KBM-7 (cell line): ENCODE measurements at places on chromosomes 12 and 14.

GRCh38 chr12:74719447-74719846 lies 181.8 kb downstream of the ATXN7L3B start:
- DNase-seq = no peak

DNA sequence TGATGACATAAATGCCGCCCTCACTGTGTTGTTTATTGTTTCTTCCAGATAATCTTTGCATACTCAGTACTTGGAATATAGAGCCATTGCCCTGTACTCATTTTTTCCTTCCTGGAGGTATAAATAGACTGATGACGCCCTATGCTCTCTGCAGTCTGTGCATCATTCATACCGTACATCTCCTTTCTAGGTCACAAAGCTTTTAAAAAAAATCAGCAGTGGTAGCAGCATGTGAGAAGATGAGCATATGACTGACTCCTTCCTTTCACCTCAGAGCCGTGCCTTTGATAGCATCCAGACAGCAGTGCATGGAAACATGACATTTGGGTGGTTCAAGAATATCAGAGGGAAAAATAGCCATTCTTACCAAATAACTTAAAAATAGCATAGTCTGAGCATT lies 77.3 kb downstream of the PDE3A start:
- DNase-seq = no peak

DNA sequence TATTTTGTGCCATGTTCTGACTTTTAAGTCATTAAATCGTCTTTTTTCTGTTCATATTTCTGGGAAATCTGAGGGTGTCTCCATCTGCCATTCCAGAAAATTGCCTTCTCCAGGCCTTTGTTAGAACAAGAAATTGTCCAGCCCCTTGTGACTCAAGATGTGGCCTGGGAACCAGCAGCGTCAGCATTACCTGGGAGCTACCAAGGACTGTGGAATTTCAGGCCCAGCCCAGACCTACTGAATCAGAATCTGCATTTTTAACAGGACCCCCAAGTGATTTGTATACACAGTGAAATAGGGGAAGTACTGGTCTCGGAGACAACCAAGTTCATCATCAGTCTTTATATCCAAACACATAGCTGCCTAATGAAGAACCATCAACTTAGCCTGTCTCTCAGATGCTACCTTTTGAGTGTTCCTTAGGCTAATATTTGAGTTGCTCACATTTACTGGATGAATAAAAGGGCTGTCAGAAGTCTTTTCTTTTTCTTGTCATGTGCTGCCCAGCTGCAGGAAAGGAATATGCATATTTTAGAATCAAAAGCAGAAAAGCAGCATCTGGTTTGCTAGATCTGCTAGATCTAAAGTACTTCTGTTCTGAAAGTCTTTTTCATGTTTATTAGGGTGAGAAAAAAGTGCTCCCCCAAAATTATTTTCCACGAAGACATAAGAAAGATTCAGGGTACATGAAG lies 21.2 kb downstream of the GPHB5 start:
- DNase-seq = no peak

GRCh38 chr14:79369359-79370332 lies 841.7 kb downstream of the DIO2 start:
- no peak for DNase-seq

DNA sequence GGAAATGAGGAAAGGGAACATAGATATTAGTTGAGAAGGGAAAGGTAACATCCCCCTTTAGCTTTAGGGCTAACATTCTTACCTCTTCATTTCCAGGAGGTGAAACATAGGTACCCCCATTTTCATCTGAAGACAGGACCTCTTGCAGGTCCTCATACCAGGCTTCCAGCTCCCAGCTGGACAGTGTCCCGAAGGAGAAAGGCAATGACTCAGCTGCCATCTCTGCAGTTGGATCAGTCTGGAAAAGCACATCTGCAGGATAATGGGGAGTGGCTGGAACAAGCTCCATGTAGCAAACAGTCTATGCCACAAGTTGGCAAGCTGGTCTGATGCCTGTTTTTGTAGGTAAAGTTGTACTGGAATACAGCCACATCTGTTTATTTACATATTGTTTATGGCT lies 3.1 kb downstream of the DDIT3 start:
- DNase-seq = no peak

GRCh38 chr14:59320361-59320760 lies 131.9 kb downstream of the DAAM1 start:
- DNase-seq = peak; percentile 13

DNA sequence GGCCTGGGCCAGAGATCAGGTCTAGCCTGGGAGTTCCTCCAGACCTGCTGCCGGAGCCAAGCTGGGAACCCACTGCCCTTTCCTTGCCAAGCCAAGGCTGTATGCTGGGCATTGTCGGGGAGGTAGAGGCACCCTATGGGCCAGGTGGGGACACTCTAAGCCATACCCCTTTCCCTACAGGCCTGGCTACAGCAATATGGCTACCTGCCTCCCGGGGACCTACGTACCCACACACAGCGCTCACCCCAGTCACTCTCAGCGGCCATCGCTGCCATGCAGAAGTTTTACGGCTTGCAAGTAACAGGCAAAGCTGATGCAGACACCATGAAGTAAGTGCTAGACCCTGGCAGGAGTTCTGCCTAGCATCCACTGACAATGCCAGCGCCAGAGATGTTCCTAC lies 4.9 kb downstream of the MMP14 start:
- no peak for DNase-seq

- no peak for DNase-seq
These were observed 33.3 kb downstream of the DIO3 start for GRCh38 chr14:101594511-101595148.

DNA sequence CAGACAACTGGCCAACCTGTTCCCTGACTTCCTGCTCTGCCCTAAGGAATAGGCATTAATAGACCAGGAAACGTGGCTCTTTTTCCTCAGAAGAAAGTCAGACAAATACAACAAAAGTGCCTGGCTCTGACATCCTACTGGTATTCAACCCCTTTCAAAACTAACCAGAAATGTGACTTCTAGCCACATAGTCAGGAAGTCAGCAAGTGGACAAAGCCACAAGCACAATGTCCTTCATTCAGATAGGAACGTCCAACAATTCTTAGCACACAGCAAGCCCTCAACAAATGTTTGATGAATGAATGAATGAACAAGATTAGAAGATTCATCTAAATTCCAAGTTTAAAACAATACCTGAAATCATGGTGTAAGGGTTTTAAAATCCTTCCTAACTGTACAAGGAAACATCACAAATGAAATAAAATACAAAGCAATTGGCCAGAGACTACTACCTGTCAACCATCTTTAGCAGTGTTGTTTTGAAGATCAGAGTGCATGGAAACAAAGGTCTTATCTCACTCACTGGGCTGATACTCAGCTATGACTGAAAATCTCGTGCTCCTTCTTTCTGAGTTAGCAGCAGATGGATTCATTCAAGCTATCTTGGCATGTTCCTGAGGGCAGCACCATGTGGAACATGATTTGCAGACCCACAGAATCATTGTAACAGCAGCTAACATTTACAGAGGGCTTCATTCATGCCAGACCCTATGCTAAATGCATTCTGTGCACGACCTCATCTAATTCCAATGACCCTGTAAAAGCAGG lies 16.5 kb downstream of the APPL2 start:
- DNase-seq = no peak

DNA sequence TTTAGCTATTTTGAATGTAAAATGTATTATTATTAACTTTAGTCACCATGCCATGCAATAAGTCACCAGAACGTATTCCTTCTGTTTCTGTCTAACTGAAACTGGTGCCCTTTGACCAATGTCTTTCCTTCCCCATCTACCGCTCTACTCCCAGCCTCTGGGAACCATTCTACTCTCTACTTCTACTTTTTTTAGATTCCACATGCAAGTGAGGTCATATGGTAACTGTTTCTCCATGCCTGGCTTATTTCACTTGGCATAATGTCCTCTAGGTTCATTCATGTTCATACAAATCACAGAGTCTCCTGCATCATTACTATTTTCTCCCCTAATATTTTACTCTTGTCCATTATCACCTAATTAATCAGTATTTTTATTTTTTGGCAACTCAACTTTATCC lies 160.1 kb downstream of the TMX1 start:
- no peak for DNase-seq

DNA sequence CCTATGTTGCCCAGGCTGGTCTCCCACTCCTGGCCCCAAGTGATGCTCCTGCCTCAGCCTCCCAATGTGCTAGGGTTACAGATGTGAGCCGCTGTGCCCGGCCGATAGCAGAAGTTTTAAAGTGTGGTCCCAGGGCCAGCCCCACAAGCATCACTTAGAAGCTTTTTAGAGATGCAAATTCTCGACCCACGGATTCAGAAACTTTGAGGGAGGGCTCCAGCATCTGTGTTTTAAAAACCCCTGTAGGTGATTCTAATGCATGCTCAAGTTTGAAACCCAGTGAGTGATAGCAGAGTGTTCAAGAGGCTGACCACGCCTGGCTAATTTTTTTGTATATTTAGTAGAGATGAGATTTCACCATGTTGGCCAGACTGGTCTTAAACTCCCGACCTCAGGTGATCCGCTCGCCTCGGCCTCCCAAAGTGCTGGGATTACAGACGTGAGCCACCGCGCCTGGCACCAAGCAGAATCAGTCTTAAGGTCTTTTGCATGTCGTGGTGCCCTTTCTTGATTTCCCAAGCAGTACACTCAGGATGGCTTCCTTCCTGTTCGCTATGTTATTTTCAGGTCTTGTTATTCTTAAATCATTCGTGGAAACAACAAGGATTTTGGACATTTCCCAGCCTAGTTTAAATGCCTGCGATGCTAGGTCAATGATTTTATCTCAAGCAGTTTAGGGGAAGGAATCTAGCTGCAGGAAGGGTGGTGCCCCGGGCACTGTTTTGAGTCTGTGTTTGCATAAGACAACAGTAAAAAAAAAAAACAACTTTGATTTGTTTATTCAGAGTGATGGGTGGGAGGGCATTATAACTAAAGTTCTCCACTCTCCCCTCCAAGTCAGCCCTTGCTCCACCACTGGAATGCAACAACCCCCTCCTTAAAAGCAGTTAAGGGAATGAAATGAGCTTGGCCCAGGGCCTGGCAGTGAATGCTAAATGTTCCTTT lies 9.2 kb upstream of the RILPL2 start:
- no peak for DNase-seq

GRCh38 chr14:49944501-49944900 lies 51.6 kb downstream of the ARF6 start:
- DNase-seq = no peak

- DNase-seq = no peak
These were observed at the start of gene SLC17A8 for GRCh38 chr12:100356644-100357223. TSS of gene SLC17A8 (plus strand) at chr12:100357074. CDS start at chr12:100357392, 318 bp downstream.

- DNase-seq = no peak
These were observed 190.2 kb downstream of the TBX5 start for GRCh38 chr12:114215746-114216145.

GRCh38 chr14:22178333-22178839 lies 410.6 kb downstream of the DAD1 start:
- no peak for DNase-seq

GRCh38 chr14:24277606-24278321 lies 6.4 kb upstream of the RABGGTA start:
- DNase-seq = peak; percentile 95

DNA sequence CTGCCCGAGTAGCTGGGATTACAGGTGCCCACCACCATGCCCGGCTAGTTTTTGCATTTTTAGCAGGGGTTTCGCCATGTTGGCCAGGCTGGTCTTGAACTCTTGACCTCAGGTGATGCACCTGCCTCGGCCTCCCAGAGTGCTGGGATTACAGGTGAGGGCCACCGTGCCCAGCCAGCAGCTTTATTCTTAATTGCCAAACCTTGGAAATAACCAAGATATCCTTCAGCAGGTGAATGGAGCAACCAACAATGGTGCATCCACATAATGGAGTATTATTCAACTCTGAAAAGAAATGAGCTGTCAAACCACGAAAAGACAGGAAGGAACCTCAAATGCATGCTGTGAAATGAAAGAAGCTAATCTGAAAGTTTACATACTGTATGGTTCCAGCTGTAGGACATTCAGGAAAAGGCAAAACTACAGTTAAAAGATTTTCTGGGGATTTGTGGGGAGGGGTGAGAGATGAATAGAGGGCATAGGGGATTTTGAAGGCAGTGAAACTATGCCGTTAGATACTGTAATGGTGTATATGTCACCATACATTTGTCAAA lies 118.8 kb upstream of the CCND2 start:
- DNase-seq = no peak

DNA sequence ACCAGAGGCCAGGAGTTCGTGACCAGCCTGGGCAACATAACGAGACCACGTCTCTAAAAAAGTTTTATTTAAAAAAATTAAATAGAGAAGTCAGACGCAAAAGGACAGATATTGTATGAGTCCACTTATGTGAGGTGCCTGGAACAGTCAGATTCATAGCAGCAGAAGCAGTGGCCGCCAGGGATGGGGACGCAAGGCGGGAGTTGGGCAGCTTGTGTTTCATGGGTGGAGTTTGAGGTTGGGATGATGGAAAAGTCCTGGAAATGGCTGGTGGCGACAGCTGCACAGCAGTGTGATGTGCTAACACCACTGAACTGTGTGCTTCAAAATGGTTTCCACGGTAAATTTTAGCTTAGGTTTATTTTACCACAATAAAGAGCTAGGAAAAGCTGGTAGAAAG lies 57.6 kb upstream of the DDX11 start:
- no peak for DNase-seq

- DNase-seq = no peak
These were observed 5.8 kb upstream of the ITFG2 start for GRCh38 chr12:2806700-2807099.

DNA sequence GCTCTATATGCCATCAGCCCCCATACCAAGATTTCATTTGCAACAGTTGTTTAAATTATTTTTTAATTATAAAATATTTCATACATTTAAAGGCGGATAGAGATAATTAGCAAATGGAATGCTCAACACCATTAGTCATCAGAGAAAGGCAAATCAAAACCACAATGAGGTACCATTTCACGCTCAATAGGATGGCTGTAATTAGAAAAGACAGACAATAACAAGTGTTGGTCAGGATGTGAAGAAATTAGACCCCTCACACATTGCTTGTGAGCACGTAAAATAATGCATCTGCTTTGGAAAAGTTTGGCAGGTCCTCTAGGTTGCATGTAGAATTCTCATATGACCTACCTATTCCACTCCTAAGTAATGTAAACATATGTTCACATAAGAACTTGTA lies 35.3 kb upstream of the EPS8 start:
- DNase-seq = no peak

DNA sequence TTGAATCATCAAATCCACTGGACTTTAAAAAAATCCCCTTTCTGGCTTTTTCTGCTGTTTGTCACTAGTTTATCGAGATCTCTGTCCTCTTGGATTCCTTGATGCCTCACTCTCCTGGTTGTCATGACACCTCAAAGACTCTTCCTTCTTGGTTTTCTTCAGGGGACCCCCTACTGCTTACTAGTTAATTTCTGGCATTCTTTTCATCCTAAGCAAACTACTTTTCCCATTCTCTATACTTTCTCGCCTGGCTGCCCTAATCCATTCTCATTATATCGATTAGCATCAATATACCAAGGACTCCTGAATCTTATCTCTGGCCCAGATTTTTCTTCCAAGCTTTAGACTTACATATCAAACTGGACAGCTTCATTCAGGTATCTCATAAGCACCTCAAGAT lies 98.6 kb downstream of the NEDD1 start:
- no peak for DNase-seq

- DNase-seq = no peak
These were observed 47.0 kb downstream of the TMEM132C start for GRCh38 chr12:128313931-128314330.

- DNase-seq = no peak
These were observed 5.1 kb downstream of the ANKRD9 start for GRCh38 chr14:102504328-102504999.

GRCh38 chr12:115308918-115309317 lies 624.9 kb upstream of the TBX3 start:
- no peak for DNase-seq
